ENCODE measurements at places on chromosomes 7 and 10.

- DNase-seq: peak; percentile 76
These were observed 105.2 kb upstream of the PPIF start for GRCh38 chr10:79241990-79242619.

DNA sequence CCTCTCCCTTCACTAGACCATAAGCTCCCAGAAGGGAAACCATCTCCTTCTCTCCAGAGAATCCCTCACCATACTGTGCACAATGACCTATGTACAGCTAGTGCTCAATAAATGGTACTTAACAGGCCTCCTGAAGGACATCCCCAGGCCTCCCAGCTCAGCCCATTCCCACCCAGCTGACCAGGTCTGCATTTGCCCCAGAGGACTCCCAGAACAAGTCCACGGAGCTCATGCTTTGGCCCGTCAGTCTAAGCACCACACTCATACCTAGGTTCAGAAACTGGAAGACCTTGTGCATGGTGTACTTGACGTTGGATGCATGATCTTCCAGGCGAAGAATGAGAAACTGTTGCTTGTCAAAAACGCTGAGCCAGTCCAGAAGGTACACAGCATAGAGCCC lies 81.3 kb downstream of the CHST15 start:
- DNase-seq: no peak

- no peak for DNase-seq
These were observed 63.7 kb downstream of the ARHGAP12 start for GRCh38 chr10:31864834-31865518.

DNA sequence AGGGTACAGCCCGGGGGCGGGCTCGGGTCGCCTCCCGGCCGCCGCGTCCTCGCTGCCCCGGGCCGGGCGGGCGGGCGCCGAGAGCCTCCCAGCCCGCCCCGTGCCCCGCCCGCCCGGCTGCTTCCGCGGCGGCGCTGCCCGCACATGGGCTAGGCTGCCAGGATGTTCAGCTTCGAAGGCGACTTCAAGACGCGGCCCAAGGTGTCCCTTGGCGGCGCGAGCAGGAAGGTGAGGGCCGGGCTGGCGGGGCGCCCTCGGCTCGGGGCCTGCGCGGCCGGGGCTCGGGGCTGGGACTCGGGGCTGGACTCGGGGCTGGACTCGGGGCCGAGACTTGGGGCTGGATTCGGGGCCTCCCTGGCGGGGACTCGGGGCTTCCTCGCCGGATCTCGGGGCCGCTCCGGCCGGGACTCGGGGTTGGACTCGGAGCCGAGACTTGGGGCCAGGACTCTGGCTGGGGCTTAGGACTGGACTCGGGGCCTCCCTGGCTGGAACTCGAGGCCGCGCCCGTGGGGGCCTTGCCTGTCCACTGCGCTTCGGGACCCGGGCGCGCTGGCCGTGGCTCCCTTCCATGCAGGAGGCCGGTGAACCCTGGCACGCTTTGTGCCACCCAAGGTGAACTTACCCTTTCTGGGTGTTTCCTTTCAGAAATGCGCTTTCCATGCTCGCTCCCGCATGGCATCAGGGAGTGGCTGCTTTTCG lies 534 bp downstream of the UBE3C start:
- no peak for DNase-seq

- DNase-seq: no peak
These were observed 127.8 kb downstream of the PLPP4 start for GRCh38 chr10:120584786-120585185.

GRCh38 chr10:10527861-10528562 lies 489.7 kb upstream of the CELF2 start:
- DNase-seq: no peak

- peak; percentile 83 for DNase-seq
These were observed 1.1 kb upstream of the ITGB8 start for GRCh38 chr7:20329389-20330238.

Data from right hindlimb (tissue), 1 donor.